Omental fat pad (tissue), 4 donors: ENCODE measurements at places on chromosomes 7 and 10. TPM values are rescaled to one million over a fixed set of nuclear protein-coding genes. Genes with fewer than 3 reads are reported as not detected.

DNA sequence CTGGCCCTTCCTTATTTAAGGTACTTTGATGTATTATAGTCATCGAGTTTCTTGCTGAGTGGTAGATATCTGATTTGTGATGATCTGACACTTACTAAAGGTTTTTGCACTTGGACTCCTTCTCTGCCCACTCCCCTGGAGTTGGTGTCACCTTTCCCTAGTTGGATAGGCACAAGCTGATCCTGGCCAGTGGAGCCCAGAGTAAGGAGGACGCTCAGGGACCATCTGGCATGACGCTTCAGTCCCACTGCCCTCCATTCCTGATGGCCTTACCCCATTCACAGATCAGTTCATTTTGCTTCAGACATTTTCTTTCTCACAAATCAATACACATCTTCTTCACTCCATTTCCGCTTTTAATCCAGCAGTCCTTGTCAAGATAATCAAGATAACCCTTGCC lies 20.1 kb downstream of the ASB15 start:
- no peak for DNase-seq

GRCh38 chr10:12681252-12681651 lies 320.3 kb downstream of the CCDC3 start:
- DNase-seq, result no peak

- no peak for DNase-seq
Observed at GRCh38 chr7:27826357-27826756, 86.4 kb downstream of the TAX1BP1 start.

DNA sequence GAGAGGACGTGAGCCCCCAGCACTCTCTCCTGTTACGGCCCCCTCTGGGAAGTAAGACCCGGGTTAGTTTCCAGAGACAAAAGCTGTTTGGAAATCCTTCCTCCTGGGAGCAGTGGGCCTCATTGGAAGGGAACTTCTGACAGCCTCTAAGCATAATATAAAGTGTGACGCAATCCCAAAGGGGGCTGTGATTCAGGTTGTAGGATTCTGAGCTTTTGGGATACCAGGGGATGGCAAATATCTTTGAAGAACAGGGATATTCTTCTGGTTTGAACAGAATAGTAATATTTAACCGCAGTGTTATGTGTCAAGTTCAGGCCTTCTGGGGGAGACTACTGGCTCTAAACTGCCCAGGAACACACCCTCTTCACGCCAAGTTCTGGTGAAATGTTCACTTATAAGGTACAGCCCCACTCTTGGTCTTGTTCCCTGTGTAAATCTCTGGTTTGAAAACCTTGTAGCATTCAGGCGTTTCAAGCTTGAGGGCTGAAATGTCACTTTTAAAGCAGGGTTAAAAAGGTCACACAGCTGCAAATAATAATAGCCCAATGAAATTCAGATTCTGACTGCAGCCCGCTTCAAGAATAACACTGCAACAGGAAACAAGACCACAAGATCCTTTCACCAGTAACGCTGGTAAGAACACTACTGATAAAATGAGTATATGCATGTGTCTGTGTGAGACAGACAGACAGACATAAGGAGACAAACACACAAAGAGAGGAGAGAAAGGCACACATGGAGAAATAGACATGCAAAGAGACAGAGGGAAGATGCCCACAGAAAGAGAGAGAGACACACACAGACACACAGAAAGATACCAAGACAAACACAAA lies 69.0 kb downstream of the CREB5 start:
- DNase-seq, result no peak

DNA sequence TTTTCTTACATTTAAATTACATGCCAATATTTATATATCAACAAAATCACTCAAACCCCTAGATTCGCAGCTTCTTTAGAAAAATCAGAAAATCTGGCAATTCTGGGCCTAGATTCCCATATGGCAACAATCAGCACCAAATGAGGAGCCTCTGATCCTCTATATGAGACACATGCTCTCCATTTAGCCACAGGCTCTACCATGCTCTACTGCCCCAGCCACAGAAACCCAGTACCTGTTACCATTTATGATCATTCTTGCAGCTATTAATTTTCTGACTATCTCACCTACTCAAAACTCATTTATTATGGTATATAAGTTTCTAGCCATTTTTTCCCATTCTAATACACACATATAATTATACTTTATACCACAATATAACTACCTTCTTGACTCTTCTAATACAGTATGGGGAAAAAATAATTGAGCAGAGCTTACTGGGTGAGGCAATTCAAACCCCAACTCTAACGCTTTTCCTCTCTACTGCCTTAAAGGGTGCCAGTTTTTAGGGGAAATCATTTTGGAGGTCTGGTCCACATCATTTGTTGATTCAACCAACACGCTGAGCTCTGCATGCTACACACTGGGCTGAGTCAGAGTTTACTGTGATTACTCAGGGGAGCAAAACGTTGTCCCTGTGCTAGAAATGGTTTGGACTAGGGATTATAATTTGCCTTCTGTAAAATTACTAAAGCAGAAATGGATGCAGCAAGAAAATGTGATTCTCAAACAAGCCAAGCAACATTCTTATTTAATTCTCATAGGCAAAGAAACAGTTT lies 11.6 kb downstream of the PDLIM1 start:
- DNase-seq, result no peak

DNA sequence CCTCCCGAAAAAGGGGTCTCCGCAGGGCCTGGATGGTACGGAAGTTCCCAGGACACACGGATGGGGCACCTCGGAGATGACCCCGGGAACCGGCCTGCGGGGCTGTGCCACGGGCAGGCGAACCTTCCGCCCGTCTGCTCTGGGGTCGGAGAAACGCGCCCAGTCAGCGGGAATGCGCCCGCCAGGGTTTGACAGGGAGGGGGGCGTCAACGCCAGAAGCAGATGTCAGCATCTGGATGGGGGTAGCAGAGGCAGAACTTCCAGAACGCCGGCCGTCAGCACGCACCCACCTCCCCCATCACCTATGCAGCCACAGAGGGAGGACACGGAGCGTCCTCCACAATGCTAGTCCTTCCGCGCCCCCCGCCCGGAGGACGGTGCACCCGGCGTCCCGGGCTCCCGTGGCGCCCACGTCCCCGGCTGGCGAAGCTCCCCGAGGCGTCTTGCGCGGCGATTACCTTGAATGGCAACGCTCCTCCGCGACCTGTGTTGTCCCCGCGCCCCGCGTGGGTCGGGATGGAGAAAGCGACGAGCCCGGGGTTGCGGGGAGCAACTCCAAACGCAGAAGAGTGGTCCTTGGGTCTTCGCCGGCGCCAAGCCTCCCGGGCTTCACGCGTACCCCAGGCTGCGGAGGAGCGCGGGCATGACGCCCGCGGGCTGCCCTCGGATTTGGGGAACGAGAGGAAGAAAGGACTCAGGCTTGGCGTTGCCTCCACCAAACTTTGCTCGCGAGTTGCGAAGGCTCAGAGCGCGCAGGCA lies 561 bp downstream of the FGFR2 start:
- no peak for DNase-seq

BNIP3 gene
- 161 TPM for total RNA-seq
